SHP77 (cell line): ENCODE measurements at places on chromosomes 3 and 15.

DNA sequence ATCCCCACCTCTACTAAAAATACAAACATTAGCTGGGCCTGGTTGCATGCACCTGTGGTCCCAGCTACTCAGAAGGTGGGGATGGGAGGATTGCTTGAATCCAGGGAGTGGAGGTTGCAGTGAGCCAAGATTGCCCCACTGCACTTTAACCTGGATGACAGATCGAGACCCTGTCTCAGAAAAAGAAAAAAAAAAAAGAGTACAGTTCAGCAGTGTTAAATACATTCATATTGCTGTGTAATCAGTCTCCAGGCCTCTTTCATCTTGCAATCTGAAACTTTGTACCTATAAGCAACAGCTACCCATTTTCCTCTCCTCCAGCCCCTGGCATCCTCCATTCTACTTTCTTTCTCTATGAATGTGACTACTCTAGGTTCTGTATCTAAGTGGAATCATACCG lies 61.2 kb downstream of the LPP start:
- no peak for DNase-seq

- peak; percentile 51 for DNase-seq
Observed at GRCh38 chr3:66816090-66816761, 181.9 kb upstream of the KBTBD8 start.

DNA sequence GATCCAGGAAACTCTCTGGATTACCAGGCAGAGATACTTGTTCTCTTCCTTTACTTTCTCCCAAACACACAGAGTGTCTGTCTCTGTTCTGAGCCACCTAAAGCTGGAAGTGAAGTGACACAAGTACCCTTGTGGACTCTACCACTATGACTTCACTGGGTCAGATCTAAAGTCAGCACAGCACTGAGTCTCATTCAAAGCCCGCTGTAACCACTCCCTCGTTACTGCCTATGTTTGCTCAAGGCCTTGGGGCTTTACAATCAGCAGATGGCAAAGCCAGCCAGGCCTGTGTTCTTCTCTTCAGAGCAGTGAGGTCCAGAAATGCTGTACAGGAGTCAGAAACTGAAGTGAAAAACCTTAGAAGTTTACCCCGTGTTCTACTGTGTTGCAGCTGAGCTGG lies 588.3 kb upstream of the SEMA6D start:
- DNase-seq = no peak

DNA sequence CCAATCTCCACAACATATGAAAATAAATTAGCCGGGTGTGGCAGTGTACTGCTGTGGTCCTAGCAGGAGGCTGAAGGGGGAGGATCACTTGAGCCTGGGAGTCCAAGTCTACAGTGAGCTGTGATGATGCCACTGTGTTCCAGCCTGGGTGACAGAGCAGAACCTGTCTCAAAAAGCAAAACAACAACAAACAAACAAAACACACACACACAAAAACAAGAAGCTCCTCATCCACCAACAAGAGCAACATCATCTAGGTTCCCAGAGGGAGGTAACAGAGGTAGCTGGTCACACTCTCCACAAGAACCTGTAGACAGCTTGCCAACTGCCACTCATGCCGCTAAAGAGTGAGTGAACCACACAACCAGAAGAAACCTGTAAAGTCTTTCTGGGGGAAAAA lies 34.8 kb downstream of the PTPN9 start:
- DNase-seq = no peak

DNA sequence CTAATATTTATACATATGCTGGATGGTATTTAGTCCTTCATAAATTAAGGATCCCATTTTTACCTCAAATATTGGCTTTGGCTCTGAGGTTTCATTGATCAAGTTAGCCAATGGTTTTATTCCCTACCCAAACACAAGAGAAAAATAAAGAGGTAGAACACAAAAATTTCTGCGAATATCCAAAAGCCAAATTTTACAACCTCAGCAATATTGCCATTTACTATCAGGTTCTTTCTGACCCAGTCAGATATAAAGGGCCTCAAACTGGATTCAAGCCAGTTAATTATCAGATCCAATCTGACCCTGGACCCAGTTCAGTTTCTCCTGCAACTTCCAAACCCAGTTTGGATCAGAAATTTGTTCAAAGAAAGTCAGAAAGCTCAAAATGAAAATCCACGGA lies 998.1 kb downstream of the SI start:
- DNase-seq = no peak

- no peak for DNase-seq
Observed at GRCh38 chr15:35379972-35380371, 166.0 kb downstream of the DPH6 start.

DNA sequence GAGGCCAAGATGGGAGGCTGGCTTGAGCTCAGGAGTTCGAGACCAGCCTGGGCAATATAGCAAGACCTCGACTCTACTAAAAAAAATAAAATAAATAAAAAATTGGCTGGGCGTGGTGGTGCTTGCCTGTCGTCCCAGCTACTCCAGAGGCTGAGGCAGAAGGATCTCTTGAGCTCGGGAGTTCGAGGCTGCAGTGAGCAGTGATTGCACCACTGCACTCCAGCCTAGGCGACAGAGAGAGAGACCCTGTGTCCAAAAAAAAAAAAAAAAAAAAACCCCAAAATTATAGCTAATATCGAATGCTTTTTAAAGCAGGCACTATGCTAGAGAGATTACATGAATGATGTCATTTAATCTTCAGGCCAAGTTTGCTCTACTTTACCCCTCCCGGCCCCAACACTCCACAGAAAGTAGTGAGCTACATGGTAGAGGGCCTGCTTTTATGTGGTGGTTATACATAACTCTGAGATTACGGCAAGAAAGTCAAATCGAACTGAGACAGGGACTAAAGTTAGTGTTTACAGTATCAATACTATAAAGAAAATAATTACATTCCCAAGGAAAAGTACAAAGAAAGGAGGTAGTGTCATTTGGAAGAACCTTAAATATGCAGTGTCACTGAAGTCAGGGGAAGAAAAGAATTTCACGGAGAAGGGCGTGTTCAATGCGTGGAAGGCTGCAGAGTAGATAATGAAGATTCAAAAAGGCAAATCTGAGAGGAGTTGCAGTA lies 1.1 kb downstream of the ADPGK start:
- DNase-seq = no peak

DNA sequence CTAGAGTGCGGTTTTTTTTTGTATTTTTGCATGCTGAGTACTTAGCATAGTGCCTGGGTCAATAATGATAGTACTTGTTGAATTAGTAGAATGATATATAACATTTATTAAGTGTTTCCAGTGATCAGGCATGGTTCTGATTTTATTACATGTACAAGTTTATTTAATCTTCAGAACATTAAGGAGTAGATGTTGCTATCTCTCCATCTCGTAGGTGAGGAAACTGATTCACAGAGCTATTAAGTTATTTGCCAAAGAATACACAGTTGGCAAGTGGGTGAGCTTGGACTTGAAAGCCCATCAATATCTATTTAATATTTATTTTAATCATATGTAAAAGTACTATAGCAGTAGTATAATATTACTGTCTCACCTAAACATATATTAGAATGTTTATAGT lies 219.5 kb downstream of the CACNA2D3 start:
- DNase-seq = no peak

DNA sequence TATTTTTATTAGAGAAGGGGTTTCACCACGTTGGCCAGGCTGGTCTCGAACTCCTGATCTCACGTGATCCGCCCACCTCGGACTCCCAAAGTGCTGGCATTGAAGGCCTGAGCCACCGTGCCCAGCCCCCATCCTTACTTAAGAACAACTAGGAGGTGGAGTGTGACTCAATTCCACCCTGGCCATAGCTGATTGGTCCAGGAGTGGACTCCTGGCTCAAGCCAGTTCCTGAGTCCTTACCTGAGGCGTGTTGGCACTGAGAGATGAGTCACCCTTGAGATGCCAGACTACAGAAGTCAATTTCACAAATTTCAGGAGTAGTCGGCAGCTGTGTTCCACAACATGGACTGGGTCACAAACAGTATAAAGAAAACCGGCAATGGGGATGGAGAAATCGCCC lies 124.2 kb downstream of the SHQ1 start:
- no peak for DNase-seq

DNA sequence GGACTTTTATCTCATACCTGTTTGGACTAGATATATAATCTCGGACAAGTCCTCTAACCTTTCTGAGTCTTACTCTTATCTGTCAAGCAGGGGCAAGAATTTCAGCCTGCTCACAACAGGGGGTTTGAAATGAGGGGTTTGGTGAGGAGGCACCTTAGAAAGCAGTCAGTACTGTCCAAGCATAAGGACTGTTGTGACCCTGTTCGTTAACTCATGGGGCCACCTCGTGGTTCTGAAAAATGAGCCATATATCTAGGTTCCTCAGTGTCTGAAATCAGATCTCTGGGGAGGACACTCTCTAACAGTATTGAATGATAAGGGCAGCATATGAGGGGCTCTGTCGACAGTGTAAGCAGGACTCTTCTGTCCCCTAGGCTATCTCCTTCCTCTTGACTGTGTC lies 7.2 kb upstream of the TIMP4 start:
- DNase-seq = no peak

GRCh38 chr3:67516496-67516895 lies 137.9 kb downstream of the SUCLG2 start:
- no peak for DNase-seq

DNA sequence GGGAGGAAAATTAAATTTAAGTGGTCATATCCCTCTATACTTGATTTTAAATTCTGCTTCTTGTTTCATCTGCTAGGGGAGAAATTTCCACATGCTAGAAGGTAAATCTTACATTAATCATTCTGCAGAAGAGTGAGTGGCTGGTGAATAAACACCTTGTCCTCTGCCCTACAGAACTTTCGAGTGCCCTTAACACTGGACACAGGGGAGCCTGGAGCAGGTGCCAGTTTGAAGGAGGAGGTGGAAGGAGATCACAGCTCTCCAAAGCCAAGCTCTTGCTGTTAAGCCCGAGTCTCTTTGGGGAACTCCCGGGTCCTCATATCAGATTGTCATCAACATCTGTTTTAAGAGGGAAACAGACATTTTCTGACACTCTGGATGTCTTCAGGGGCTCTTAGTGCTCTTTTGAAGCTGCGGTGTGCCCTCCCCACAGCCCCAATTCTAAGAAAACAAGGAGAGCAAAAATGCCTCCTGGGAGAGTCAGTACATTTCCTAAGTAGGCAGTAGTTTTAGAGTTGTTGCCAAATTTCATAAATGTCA lies 31.3 kb downstream of the LAMP3 start:
- no peak for DNase-seq

DNA sequence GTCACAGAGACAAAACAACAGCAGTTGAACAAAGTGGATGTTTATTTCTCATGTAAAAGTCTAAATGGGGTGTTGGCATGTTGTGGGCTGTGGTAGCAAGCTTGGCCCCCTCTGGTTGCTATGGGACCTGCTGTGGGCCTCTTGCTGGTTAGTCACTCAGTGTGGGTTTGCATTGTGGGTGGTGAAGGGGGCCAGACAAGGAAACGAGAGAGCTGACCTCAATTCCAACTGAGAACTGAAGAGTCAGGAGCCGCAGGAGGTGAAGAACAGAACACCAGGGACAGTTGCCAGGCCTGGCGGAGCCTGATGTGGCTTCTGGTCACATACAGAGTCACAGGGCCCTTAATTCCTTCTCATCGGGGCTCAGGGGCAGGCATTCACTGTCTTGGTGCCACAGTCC lies 1.9 kb upstream of the ADPGK start:
- DNase-seq = no peak

DNA sequence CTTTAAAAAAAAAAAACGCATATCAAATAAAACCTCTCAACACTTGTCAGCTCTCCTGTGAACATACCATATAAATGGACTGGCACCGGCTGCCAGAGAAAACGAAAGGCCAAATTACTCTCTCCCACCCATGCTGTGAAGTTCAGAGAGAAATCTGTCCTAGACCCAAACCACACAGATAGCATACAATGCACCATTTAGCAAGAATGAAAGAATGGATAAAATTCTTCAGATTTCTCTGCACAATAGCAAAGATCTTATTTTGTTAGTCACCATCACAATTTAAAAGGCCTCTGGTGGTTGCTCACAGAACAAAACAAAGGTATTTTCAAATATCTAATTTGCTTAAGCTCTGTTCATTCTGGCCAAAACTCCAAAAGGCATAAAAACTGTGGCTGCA lies 93.9 kb upstream of the BHLHE40 start:
- DNase-seq = no peak

DNA sequence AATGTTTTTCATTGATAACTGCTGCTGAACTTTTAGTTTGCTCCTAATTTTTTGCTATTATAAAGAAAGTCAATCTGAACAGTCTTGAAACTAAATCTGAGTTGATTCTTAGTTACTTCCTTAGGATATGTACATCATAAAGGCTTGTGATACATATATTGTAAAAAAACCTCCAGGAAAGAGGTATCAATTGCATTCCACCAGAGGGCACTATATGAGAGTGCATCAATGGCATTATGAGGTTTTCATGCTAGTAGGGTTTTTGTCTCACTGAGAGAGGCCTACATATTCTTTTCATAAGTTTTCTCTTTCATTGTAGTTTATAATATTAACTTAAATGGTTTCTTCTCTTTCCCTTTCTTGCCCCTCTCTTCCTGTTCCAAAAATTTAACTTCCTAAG lies 46.9 kb downstream of the PIK3R4 start:
- peak; percentile 1 for DNase-seq

GRCh38 chr3:43995547-43996378 lies 245.9 kb upstream of the TOPAZ1 start:
- DNase-seq = no peak

DNA sequence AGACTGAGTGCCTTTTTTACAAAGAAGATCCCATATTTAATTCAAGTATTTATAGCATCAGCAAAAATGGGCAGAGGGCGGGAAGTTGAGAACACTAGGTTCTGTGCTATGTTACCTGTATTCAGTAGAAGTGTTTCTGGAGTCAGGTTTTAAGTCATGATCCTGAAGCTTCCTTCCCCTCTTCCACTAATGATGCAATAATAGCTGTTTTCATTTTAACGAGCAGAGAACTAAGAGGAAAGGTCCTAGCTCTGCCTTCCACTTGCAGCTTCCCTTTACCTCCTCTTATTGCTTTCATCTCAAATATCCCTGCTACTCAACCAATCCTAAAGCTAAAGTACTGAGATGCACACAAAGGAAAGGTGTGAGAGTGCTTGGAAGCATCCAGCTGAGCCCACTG lies 16.9 kb upstream of the TMOD3 start:
- DNase-seq = no peak

DNA sequence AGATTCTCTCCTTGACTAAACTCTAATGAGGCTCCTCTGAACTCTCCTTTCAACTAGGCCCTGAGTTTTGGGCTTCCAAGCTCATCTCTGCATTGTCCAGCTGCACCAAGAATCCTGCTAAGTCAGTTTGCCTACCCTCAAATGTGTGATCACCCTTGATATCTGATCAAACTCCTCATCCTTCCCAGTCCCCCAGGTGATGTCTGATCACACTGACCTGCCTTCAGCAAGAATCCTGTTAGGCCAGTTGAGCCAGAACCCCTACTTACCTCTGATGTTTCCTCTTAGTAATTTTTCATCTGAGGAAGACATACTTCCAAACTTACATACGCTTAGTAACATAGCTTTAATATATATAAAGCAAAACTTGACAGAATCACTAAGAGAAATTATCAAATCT lies 28.8 kb downstream of the SUMF1 start:
- no peak for DNase-seq

DNA sequence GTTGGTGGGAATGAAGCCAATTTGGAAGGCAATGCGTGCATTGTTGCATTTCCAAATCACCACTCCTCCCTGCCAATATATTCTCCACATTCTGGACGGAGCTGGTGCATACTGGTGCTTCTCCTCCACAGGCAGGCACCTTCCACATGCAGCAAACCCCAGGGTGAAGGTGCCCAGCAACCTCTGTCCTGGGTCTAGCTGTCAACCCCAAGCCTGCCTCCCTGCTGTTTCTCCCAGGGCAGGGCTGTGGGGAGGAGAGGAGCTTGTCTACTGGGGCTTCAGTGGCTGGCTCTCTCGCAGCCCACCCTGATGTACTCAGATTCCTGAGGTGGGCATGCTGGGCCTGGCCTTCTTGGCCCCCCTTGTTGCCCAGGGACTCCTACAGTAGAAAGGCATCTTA lies 20.1 kb downstream of the GASK1A start:
- DNase-seq = no peak
